Activated naive CD4-positive, alpha-beta T cell treated with anti-CD3 and anti-CD28 coated beads, Interleukin-2, amount 10 ng/mL, durations not matched to agents 7 days and 5 days (primary cell): ENCODE measurements at places on chromosomes 7 and 10.

GRCh38 chr7:130917669-130918128 is 183.7 kb upstream of the KLF14 start:
- DNase-seq = no peak

GRCh38 chr7:116499168-116500077 is at the start of gene CAV2:
Gene CAV2, plus strand, starts transcription at chr7:116499738. Its CDS starts 44 bp downstream, at chr7:116499782.
- DNase-seq = no peak

- no peak for DNase-seq
Observed at GRCh38 chr7:42097752-42098151, 139.3 kb downstream of the GLI3 start.

GRCh38 chr10:70659306-70659705 is 13.0 kb upstream of the ADAMTS14 start:
- DNase-seq = no peak

DNA sequence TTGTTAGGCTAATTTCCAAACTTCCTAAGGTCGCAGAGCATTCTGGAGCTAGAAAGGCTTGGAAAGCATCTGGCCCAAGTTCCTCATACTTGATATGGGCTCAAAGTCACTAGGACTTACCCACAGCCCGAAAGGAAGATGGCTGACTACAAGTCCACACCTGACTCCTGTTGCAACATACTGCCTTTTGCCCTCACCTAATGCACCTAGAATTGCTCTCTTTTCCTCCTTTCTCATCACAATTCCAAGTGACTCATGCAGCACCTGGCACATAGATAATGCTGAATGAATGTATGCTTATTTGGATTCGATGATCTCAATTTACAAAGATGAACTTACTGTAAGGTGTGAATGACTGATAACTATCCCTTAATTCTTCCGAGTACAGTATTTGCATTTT is 131.5 kb downstream of the SORBS1 start:
- DNase-seq = no peak

DNA sequence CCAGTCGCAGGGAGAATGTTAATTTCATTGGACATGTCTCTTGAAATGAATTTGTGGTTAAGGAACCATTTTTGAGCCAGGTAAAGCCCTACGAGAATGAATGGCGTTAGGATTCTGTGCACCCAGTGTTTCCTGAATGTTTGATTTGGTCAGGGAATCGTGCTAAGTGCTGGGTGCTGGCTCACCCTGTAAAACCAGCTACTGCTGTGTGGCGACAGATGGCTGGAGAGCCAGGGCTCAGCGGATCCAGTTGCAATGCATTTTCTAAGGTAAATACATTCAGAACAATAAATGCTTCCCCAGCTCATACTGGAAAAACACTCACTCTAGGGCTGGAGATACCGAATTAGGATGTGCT is 355.5 kb downstream of the GLRX3 start:
- no peak for DNase-seq

GRCh38 chr10:99529591-99530107 is 3.1 kb upstream of the NKX2-3 start:
- DNase-seq = no peak

- no peak for DNase-seq
Observed at GRCh38 chr7:81280531-81280930, 361.7 kb upstream of the SEMA3C start.

GRCh38 chr10:82815680-82816079 is 940.7 kb downstream of the NRG3 start:
- no peak for DNase-seq

DNA sequence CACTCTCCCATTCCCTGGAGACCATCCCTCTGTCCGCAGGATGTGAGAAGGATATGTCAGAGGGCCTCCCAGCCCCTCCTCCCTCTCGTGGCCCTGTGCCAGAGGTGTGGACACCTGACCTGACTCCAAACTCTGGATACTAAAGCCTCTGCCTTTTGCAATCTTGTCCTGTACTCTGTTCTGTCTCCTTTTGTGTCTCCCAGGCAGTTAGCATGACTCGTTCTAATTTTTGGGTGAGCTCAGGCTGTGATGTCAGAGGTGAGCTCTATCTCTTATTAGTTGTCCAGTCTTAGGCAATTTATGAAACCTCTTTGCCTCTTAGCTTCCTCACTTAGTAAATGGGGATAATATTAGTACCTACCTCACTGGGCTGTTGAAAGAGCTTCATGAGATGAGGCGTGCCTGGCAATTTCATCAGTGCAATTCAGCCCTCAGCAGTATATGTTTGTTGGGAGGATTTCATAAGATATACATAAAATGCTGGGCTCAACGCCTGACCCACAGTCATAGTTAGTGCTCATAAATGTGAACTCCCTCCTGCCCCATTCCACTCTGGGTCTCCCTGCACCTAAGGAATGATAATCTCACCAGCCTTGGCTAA is 10.9 kb downstream of the MARVELD1 start:
- no peak for DNase-seq

GRCh38 chr7:24477398-24478136 is 95.7 kb upstream of the PALS2 start:
- DNase-seq = no peak

GRCh38 chr10:93085272-93085859 is 11.7 kb downstream of the CYP26A1 start:
- DNase-seq = no peak
